ENCODE measurements at places on chromosomes 5 and 9.

DNA sequence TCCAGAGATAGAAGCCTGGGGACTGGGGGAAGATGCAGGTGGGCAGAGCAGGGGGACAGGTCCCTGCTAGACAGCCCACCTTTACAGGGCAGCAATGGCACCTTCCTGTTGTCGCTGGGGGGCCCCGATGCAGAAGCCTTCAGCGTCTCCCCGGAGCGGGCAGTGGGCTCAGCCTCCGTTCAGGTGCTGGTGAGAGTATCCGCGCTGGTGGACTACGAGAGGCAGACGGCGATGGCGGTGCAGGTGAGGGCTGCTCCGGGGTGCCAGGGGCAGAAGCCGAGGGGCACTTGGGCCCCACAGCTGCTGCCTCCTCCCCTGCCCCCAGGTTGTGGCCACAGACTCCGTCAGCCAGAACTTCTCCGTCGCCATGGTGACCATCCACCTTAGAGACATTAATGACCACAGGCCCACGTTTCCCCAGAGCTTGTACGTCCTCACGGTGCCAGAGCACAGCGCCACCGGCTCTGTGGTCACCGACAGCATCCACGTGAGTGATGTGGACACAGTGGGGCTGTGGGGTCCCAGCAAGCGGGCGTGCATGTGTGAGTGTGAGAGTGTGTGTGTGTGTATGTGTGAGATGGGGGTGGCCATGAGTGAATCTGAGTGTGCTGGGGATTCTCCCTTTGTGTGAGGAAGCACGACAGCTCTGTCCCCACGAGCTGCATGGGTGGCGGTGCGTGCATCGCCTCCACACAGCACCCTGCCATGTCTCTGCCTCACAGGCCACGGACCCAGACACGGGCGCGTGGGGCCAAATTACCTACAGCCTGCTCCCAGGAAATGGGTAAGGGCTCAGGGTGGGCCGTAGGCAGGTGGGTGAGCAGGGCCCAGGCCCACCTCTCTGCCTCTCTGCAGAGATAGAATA, 28.4 kb downstream of the CDHR2 start:
- DNase-seq: no peak

DNA sequence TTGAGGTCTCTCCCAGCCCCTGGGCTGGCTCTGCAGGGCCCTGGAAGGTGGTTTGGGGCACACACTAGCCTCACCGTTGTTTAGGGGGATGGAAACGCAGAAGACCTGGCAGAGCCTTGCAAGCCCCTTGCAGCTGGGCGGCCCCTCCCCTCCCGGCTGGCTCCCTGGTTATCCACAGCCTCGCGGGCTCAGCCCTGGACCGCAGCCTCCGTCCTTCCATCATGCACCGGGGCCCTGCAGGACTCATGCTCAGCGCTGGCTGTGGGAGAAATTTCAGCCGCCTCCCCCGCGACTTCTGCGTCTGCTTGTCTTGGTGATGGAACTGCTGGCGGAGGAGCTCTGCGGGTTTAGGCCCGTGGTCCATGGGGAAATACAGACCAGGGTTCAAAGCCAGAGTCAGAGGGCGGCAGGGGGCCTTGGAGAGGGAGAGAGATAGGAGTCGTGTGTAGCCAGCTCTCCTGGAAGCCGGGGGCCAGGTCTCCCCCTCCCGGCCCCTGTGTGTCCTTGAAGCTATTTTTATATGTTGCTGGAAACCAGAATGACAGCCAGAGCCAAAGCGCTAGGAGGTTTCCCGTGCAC, 75.8 kb upstream of the IER5L start:
- no peak for DNase-seq

DNA sequence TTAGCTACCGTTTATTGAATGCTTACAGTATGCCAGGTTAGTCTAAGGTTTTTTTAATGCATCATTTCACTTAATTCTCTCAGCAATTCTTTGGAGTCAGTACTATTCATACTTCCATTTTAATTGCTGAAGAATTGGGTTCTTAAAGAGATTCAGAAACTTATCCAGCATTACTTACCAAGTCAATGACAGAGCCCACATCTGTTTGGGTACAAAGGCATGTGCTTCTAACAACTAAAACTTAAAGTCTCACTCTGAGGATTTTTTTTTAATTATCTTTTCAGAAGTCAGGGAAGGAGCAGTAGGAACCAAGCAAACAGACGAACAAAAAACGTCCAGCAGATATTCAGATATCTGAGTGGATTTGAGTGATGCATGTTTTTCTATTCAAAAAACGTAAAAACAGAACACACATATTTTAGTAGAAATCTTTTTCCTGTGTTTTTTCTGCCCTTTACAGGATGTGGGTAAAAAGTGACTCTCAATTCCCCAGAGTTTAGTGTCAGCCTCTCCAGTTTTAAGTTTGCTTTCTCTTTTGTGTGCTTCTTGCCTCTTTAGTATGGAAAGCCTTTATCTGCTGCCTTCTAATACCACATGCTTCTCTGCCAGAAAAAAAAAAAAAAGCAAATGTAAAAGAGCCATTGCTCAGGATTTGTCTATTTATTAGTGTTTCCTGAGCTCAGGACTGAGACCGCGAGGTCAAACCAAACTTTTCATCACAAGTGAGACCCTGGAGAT, 118.0 kb downstream of the PRKACG start:
- DNase-seq: no peak

GRCh38 chr5:127513408-127513970, 4.0 kb upstream of the PRRC1 start:
- no peak for DNase-seq

GRCh38 chr5:139650031-139650688, 2.0 kb downstream of the CXXC5 start:
- no peak for DNase-seq

- DNase-seq: no peak
Measured at GRCh38 chr5:123264394-123264793, 158.8 kb downstream of the CEP120 start.

Data from stimulated activated CD8-positive, alpha-beta memory T cell treated with anti-CD3 and anti-CD28 coated beads, Interleukin-4, amount 100 ng/mL, for 4 hours (primary cell).